ENCODE measurements at places on chromosomes 3 and 15. TPM values are rescaled to one million over a fixed set of nuclear protein-coding genes. Genes with fewer than 3 reads are reported as not detected.

SLC7A14 gene
- total RNA-seq: not detected

C15orf62 gene
- 1.1 TPM for total RNA-seq

EPM2AIP1 gene
- 17.5 TPM for total RNA-seq

FBXO40 gene
- total RNA-seq: not detected

XIRP1 gene
- total RNA-seq: under 0.01 TPM

AMOTL2 gene
- total RNA-seq: 1.6 TPM

DNA sequence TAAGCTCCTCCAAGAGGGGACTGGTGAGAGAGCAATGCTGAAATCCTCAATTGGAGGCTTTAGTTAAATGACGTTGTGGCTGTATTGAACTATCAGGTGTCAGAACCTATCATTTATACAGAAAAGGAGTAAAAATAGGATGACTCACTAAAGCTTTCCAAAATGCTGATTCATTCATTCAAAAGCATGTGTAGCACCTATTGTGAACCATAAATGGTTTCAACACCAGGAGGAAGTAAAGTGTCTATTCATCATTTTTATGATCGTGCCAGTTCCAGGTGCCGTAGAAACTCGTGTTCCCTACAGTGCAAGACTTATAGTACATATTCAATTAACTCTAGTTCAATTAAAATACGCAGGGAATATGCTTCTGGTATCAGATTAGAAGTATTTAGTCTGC, 66.5 kb upstream of the ARRDC4 start:
- DNase-seq: no peak

DNA sequence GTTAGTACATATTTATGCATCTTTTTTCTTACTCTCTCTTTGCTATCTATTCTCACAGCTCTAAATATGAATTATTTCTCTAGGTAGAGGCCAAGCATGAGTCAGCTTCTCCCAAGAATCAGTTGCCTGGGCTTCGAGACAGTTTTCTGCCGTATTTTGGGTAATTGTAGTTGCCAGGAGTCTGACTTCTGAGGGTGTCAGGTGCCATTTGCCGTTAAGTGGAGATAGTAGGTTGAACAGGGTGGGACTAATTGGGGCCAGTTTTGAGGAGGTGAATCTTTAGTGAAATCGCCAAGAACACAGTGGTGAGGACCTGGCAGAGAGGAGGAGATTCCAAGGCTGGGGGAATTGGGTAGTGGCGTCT, 7.8 kb upstream of the NRROS start:
- DNase-seq: peak; percentile 61

- no peak for DNase-seq
These were observed 20.6 kb downstream of the NR2F2 start for GRCh38 chr15:96350934-96351724.

GRCh38 chr3:66854601-66855151, 143.4 kb upstream of the KBTBD8 start:
- no peak for DNase-seq

DNA sequence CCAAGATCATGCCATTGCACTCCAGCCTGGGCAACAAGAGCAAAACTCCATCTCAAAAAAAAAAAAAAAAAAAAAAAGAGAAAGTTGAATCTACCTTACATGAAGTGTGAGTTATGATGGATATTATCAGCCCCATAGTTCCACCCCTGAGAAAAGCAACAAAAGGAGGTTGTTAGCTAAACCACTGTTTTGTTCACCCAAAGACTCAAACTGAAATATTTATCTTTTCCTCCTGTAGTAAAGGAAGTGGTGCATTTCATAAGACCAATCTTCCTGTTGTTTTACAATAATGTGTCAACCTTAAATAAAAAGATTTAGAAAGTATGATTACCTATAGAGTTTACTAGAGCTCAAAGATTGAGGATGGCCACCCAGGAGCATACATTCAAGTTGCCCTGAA, 18.7 kb upstream of the TRMT10C start:
- DNase-seq: no peak

DNA sequence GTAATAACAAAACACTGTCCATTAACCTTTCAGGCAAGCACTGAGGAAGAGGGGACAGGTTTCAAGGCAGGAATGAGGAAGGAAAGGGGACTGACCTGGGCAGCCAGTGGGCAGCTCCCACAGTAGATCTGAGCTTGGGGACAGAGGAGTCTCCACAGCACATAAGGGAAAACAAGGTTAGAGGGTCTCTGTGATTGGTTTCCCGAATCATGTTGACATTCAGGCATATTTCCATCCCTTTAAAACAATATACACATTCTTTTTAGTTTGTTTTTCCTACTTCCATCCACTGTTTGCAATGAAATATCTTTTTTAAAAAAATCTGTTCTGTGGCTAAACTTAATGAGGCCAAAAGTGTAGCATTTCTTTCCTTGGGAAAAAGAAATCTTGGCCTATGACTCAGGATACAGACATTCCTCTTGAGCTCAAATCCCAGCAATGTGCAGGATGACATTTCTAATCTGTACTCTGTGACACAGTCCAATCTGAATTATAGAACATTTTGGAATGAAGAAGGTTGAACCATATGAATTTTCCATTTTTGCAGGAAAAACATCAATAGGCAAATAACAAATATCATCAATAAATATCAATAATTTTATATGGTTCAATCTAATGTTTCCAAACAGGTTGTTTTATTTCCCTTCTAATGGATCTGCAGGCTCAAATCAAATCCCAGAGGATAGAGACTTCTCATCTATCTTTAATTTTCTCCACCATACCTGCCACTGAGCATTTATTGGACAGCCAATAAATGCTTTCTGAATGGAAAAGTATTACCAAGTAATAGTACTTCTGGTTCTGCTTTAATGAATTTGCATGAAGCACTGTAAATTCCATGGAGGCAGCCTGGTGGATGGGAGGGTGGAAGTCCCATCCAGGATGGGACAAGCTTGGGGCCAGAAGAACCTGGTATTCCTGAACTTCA, 54.1 kb downstream of the ITGB5 start:
- no peak for DNase-seq

DNA sequence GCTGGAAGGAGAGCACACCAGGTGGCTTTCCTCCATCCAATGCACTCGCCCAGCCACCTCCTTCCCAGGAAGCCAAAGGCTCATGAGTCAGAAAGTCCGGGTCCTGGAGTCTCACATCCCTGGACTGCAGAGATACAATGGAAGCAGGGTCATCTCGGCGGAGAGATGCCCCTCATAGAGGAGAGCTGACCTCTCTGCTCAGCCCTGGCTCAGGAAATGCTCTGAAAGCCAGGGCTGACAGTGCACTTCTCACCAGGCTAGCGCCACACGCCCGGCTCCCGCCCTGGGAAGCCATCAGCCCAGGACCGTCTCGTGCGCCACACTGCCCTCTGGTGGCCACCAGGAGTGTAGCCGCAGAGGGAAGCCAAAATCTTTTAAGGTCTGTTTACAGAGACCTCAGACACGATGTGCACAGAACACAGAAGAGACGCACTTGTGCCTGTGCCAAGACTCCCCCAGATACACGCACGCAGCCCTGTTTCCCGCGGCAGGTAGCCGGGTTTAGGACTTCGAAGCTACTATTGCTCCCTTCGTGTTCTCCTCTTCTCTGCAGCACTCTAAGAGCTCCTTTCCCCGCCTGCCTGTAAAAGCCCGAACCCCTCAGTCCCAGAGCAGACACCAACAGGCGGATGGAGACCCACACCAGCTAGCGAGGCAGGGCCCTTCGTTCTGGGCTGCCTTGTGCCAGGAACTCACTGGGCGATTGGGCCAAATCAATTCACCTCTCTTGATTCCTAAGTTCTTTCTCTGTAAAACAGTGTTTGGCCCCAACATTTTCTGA, 9.7 kb downstream of the NTRK3 start:
- DNase-seq: peak; percentile 52

- DNase-seq: no peak
These were observed 172.6 kb upstream of the CHL1 start for GRCh38 chr3:24006-24405.

- no peak for DNase-seq
These were observed 163.5 kb downstream of the OPA1 start for GRCh38 chr3:193756536-193756935.

DNA sequence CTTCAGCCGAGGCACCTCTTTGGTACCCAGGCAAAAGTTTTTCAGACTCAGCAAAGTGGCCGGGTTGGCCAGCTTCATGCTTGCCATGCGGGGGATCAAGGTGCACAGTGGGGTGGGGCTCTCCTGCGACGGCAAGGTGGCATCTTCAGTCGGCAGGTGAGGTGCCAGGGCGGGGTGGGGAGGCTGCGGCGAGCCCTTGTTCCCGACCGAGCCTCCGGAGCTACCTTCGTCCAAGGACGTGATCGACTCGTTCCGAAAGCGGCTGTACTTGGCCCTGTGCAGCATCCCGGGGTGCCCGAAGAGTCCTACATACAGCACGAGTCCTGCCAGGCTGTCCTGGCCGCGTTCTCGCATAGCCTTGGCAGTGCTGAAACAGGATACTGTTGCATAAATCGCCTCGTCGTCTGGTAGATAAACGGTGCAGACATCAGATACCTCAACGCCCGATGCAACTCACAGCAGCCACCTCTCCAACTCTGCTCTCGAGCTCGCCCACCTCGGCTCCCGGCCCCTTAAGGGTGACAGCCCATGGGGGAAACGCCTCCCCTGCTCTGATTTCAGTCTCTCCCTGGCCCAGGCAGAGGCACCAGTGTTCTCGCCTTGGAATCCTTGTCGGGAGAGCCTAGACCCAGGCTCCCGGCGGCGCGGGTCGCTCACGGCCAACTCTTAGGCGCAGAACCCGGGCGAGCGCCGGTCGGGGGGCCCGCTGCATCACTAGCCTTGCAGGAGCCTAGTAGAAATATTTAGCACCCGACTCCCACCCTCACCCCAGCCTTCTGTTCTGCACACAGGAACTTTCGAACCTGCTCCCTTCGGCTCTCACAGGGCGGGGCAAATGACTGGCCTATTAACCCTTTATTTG, 826 bp downstream of the SHC4 start:
- DNase-seq: no peak

DNA sequence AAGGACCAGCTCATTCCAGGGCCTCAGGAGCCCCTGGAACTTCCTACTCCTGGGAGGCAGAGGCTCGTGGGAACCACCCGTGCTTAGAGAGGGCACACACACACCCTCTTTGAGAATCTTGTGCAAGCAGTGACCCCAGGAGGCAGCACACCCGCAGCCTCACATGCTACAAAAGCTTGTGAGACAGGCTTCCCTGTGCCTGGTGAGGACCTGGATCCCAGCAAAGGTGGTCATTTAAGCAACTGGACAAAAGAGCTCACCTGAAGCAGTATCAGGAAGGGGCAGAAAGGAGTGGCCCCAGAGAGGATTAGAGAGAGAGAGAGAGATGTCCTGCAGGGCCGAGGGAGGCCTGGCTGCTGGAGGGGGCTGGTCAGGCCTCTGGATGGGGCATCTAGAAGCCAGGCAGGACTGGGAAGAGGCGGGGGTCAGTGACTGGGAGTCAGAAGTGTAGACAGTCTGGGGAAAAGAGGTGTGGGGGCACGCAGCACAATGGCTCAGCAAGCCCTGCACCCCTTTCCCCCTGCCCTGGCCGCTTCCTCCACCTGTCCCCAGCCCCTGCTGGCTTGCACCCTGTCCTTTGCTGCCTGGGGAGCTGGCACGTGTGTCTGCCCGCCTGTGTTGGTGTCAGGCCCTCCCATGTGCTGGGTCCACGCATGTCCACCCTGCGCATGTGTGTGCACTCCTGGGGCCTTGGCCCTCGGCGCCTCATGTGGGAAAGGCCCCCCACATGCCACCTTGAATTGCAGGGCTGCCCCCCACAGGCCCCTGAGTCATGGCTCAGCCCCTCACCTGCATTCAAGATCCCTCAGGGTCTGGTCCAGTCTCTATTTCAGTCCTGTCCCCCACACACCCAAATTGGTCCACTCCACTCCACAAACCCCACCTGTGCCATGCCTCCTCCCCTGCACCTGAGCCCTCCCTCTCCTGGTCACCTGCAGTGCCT, 36.9 kb downstream of the TSPAN3 start:
- DNase-seq: no peak

GRCh38 chr3:12024959-12025570, 20.9 kb downstream of the SYN2 start:
- DNase-seq: no peak

GRCh38 chr3:174869448-174869847, 10.3 kb downstream of the NAALADL2 start:
- no peak for DNase-seq

GRCh38 chr3:134325061-134325705, 49.1 kb downstream of the AMOTL2 start:
- no peak for DNase-seq

DNA sequence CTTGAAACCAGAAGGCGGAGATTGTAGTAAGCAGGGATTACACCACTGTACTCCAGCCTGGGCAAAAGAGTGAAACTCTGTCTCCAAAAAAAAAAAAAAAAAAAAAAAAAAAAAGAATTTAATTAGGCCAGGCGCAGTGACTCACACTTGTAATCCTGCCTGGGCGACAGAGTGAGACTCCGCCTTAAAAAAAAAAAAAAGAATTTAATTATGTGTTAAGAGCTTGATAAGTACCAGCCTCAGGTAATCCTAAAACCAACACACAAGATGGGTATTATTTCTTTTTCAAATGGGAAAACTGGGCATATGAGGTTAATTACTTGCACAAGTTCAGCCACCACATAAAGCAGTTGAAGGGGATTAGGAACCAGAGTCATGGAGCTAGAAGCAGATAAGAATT, 49.0 kb downstream of the PBRM1 start:
- DNase-seq: no peak

- no peak for DNase-seq
These were observed 316.5 kb upstream of the ADAMTS9 start for GRCh38 chr3:65004306-65004705.

DNA sequence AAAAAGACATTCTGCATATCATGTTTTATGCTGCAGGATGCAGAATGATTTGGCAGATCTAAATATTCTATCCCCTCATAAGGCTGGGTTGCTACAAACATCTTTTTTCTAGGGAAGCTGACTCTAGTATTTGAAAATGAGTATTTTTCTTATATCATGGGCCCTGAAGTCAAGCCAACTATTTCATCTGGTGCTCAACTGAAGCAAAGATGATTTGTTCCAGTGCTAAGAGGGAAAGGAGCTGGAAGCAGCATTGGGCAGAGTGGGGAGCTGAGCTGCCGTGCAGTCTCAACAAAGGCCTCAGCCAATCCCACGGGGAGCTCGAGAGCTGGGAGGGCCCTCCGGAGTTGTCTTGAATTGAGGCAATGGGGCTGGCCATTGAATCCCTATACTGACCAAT, 155.3 kb upstream of the SLCO3A1 start:
- DNase-seq: no peak

- peak; percentile 90 for DNase-seq
These were observed 21.2 kb downstream of the PXK start for GRCh38 chr3:58353722-58354553.

DNA sequence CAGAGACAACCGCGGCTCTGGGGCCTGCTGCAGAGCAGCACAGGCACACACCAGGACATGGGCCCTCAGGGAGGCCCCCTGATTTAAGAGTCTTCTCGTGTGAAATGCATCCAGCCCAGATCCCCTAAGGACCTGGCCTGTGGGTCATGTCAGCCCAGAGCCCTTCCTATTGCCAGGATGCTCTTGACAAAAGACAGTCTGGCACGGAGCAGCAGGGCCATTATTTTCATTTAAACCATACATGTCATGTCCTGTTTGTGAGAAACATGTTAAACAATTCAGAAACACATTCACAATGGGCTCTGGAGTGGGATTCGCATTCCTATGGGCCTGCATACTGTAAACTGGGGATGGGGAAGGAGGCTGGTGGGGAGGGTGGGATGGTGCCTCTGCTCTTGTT, 367.4 kb upstream of the WNT5A start:
- no peak for DNase-seq

Measured in hematopoietic multipotent progenitor cell (in vitro differentiated cells).